Ovary (tissue), 10 donors: ENCODE measurements at places on chromosomes 16 and 17.

- no peak for DNase-seq
Observed at GRCh38 chr17:44346064-44346844, 1.2 kb downstream of the GRN start.

- no peak for DNase-seq
Observed at GRCh38 chr17:57408071-57408811, 151.9 kb downstream of the MSI2 start.

DNA sequence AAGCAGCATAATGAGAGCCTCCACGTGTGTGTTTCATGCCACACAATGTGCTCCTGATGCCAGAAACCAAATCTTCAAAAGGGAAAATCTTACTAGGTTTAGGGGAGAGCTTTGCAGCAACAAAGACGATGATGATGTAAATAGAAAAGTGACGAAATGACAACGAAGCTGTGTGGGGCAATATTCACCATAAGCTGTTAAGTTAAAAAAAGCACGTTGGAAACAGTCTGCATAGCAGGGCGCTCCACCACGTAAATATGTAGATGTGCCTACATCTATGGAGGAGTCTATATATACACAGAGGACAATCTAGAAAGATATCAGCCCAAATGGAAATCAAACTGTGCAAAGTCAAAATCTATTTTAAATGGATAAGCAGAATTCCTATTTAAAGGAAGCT lies 61.0 kb downstream of the RPH3AL start:
- no peak for DNase-seq

GRCh38 chr17:80475910-80476876 lies at the start of gene NPTX1:
Gene NPTX1, minus strand, starts transcription at chr17:80476607. Its CDS starts 161 bp downstream, at chr17:80476446.
- DNase-seq: no peak

- no peak for DNase-seq
Observed at GRCh38 chr16:9903-10665, 43.3 kb downstream of the POLR3K start.

DNA sequence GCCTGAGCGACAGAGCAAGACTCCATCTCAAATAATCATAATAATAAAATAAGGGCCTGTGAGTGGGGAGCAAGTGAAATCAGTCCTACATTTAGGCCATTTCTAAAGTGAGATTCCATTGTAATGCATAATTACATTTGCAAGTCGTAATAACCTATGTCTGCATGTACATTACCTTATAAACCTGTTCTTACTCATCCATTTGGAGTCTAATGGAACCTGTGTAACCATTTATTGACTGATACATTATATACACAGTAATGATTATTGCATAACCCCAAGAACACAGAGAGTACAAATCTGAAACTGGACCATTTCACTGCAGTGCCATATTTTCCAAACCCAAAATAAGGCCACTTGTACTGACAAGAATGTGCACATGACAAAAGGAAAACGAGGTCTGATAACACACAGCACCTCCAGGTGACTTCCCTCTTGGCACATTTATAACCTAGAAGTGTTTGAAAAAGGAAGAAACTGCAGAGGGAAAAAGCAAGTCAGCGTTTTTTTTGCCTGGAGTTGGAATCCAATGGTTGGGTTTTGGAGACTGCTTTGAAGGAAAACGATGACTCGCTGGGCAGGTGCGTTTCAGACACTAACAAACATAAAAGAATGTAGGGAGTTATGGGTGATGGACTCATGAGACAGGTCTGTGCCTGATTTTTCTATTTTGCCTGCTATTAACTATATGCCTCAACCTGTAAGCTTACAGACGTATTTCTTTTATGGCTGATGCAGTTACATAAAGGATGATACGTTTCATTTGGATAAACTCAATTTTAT lies 63.6 kb upstream of the KIFC3 start:
- DNase-seq: no peak

DNA sequence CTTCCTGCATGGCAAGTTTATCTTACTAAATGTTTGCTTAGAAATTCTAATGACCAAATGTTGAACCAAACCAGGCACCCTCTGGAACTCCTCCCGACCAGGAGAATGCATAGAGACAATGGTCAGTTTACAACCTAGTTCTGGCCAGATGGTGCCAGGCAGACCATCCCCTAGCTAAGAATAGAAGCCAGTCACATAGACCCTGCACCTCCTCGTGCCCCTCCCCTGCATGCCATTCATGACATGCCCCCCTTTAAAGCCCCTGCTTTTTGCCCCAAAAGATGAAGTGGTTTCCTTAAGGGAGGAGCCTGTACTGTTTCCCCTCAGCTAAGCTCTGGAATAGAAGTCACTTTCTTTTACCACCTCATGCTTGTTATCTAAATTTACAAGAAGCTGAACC lies 6.6 kb upstream of the CPHXL start:
- DNase-seq: no peak

GRCh38 chr16:6976716-6977115 lies 355.9 kb upstream of the RBFOX1 start:
- DNase-seq: no peak

GRCh38 chr16:78838276-78838675 lies 738.8 kb downstream of the WWOX start:
- no peak for DNase-seq

GRCh38 chr16:24027466-24027865 lies 191.7 kb downstream of the PRKCB start:
- DNase-seq: no peak

GRCh38 chr17:78925234-78925633 lies at the start of gene TIMP2:
Gene TIMP2, minus strand, starts transcription at chr17:78925387. Its CDS starts 299 bp downstream, at chr17:78925088.
- DNase-seq: peak; percentile 95

DNA sequence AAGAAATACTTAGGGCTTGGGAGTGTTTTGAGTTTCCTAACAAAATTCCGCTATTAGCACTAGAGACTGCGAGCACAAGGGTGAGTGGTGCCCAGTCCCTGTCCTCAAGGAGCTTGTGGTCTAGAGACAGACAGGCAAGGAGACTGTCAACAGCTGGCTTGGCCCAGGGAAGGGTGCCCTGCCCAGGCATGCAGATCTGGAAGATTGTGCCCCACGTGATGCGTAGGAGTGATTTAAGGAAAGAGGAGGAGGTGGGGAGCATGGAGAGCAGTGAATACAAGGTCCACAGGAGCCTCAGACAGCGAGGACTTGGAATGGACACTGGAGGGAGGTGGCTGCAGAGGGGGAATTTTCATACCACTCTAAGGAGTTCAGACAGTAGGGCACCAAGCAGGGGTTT lies 25.0 kb downstream of the SCPEP1 start:
- DNase-seq: no peak

GRCh38 chr16:3542601-3543373 lies 34.4 kb downstream of the NLRC3 start:
- DNase-seq: no peak

- DNase-seq: no peak
Observed at GRCh38 chr16:89502081-89502843, 5.9 kb upstream of the SPG7 start.

- DNase-seq: no peak
Observed at GRCh38 chr17:66416207-66416940, 114.0 kb downstream of the PRKCA start.

- no peak for DNase-seq
Observed at GRCh38 chr17:61485067-61485775, 33.0 kb downstream of the TBX4 start.

DNA sequence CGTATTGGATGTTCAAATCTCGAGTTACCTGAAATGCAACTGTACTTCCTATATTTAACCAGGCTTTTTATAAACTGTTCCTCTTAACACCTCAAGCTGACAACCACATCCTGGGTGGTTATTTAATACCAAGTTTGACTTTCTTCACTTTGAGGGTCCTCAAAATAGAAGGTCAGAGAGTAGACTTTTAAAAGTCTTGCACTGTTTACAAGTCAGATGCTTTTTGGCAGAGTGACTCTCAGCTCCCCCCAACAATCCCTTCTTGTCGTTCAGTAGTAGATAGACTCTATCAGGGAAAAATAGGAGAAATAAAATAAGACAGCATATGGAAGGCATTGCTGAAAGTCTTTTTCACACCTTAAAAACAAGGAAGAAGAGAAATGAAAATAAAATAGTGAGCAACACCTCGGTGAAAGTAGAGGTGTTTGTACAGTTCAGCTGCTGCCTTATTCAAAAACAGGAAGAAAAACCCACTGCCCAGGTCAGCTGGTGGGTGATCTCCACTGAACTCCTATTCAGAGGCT lies 650.4 kb downstream of the WWOX start:
- no peak for DNase-seq

GRCh38 chr17:45374501-45374900 lies 57.7 kb upstream of the MAP3K14 start:
- DNase-seq: no peak

- no peak for DNase-seq
Observed at GRCh38 chr17:29150161-29150560, 30.0 kb downstream of the MYO18A start.

- DNase-seq: no peak
Observed at GRCh38 chr17:4487820-4488716, 10.6 kb upstream of the SPNS2 start.

GRCh38 chr17:488993-489757 lies 136.6 kb upstream of the RPH3AL start:
- DNase-seq: peak; percentile 11

DNA sequence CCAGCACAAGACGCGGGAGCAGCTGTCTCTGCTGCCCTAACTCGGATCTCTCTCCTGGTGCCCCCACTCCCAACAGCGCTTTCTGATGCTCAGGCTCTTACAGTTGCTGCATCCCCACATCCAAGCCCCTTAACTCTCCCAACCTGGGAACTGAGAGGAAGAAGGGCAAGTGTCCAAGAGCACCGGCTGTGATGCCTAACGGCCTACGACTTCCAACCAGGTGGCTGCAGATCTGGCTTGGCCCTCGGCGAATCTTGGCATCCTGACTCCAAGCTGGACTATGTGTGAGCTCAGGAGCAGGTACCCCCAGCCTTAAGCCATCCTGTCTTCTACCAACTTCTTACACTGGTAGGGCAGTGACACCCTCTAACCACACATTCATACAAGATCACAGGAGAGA lies 38.3 kb upstream of the RCVRN start:
- DNase-seq: no peak

- no peak for DNase-seq
Observed at GRCh38 chr16:52099382-52099781, 447.6 kb downstream of the TOX3 start.

DNA sequence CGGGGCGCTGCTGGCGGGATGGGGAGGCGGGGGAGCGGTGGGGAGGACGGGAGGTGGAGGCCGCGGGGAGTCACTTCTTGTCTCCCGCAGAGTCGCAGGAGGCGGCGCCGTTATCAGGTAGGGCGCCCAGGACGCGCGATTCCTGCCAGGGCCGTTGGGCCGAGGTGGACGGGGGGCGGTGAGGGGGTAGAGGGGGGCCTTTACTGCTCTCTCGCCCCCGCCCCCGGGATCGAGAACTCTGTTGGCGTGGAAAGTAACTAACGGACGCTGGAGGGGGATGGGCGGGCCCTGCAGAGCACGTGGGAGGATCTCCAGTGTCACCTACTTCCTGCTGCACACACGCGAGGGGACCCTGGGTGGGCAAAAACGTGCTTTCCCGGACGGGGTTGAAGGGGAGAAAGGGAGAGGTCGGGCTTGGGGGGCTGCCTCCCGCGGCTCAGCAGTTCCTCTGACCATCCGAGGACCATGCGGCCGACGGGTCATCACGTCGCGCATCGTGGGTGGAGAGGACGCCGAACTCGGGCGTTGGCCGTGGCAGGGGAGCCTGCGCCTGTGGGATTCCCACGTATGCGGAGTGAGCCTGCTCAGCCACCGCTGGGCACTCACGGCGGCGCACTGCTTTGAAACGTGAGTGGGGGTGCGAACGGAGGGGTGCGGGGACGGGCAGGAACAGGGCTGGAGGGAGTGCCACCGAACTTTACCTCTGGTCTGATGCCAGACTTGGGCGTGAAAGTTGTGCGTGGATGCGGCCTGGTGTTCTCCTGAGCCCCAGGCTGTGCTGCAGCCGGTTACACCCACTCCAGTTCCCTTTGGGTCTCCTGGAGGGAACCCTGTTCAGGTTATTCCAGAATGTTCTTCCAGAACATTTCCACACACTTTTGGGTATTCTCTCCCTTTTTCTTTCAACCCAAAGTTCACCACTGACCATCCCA lies 569 bp downstream of the PRSS21 start:
- no peak for DNase-seq

GRCh38 chr17:35345926-35346771 lies 27.3 kb downstream of the SLFN11 start:
- DNase-seq: peak; percentile 63

DNA sequence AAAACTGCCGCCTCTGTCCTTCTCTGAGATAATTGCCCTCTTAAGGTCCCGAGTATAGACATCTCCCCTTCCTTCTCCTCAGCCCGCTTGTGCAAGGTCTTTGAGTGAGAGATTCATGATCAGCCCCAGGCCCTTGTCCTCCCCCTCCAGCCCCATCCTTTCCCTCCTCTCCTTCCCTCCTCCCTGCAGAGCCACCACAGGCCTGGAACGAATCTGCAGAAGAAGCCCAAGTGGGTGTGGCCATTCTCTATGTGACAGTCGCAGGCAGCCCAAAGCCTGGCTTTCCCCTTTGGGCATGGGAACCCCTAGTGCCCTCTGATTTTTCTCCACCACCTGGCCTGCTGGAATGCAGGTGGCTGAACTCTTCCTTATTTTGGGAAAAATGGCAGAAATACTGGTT lies 7.2 kb upstream of the NDRG4 start:
- no peak for DNase-seq

GRCh38 chr16:3431779-3432219 lies 11.5 kb downstream of the ZNF597 start:
- peak; percentile 55 for DNase-seq

DNA sequence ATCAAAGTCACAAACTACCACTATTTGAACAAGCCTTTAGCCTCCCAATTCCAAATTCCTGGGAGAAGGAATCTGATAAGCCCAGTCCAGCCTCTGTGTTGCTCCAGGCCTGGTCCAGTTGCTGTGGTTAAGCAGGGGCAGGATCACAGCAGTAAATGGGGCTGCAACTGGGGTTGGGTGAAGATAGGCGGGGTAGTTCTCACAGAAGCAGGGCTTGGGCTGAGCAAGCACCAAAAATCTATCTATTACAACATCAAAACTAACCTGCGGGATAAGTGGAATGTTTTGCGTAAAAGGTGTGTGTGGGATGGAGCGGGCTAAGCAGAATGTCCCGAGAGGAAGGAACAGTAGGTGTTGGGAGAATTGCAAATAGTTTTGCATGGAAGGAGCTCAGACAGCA lies 23.0 kb upstream of the RNF135 start:
- no peak for DNase-seq

GRCh38 chr17:45200701-45201100 lies 21.0 kb upstream of the FMNL1 start:
- DNase-seq: no peak
